Kidney capillary endothelial cell (primary cell): ENCODE measurements at places on chromosomes 2 and 18.

DNA sequence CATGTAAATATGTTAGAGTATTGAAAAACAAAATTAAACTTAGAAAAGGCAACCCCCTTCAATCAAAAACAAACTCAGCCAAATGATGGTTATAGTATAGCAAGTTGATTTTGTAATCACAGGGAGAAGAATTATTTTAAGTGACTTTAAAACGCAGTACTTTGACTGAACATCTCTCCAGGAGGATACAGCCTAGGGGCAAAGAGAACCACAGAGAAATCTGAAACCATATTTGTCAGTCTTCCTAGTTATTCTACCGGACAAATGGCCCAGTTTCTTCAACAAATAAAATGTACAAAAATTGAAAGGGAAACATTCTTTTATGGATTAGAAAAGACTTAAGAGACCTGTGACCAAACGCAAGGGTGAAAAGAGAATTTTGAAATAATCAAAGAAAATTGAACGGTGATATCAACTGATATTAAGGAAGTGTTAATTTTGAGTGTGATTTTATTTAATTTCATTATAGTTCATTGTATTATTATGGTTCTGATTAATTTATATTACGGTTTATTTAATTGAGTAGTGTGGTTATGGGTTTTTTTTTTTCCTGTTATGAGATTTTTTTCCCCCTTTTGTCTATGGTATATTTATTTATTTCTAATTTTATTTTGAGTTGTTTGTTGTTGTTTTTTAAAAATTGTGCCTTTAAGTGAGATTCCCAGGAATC lies 75.3 kb downstream of the HNRNPLL start:
- DNase-seq = no peak

GRCh38 chr18:59705145-59705544 lies 7.9 kb upstream of the CCBE1 start:
- DNase-seq = no peak

GRCh38 chr2:225038231-225038523 lies 4.1 kb downstream of the DOCK10 start:
- DNase-seq = no peak

GRCh38 chr2:120489023-120489422 lies 143.1 kb downstream of the INHBB start:
- no peak for DNase-seq

DNA sequence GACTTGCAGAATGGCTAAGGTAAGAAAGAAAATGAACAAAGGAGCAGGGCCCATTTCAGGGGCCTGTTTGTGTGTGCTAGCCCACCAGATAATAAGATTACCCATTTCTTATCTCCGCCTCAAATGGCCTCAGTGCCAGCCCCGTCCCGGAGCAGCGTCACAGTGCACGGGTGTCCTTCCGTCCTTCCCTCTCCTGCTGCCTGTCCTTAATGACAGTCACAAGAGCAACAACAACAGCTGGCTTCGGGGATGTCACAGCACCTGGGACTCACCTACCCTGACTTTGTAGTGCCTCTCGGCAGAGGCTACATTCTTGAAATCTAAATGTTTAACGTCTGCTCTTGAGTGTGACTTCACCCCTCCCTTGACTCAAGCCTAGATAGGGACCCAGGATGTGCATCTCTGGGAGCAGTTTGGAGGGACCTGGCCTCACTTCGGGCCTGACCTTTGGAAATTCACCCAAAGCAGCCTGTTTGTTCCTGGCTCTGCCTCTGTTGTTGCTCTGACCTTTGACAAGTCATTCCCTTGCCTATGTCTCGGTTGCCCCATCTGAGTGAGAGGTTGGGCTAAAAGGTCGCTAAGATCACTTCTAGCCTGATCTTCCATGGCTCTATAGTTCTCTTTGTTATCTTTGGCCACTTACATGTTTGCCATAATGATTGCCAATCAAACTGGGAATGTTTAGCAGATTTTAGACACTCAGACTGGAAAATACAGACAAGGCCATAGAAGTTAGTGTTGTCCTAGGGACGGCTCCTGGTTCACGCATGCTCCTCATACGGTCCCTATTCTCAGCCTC lies 122.5 kb downstream of the KLHL29 start:
- DNase-seq = no peak

- no peak for DNase-seq
Observed at GRCh38 chr2:225008179-225008856, 34.0 kb downstream of the DOCK10 start.
